ENCODE measurements at places on chromosomes 4 and X.

DNA sequence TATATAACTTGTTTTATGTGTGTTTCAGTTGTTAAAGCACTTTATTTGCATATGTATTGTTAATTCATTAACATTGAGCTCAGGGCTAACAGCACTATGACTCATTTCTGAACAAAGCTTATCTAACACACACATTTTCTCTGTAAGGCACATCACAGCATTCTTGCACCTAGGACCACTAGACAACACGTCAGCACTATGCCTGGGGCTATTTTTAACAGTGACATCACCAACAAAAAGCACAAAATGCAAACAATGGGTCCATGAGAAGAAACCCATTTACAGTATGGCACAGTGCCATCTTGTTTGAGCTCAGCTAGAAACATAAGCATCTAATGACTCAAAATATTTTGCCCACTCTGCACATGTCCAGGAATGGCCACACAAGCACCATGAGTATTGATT, 124.4 kb downstream of the RELL1 start:
- DNase-seq = no peak

DNA sequence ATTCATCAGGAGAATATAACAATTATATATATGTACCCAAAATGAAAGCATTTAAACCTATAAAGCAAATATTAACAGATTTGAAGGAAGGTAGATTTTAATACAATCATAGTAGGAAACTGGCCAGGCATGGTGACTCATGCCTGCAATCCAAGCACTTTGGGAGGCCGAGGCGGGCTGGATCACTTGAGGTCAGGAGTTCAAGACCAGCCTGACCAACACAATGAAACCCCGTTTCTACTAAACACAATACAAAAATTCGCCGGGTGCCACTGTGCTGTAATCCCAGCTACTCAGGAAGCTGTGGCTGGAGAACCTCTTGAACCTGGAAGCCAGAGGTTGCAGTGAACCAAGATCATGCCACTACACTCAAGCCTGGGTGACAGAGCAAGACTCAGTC, 118.3 kb downstream of the KCNIP4 start:
- DNase-seq = no peak

DNA sequence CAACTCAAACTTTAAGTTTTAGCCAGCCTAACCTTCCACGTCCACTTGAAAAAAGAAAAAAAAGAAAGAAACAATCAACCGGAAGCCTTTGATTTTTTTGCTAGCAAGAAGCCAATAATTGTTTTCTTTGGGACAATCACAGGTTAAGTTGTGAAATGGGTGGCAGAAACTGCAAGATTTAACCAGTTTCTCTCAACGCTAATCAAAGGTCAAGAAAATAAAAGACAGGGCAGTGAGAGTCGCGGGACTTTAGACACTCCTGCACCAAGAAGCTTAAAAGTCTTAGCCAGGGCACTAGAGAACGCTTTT, 1.0 kb downstream of the ACSL1 start:
- DNase-seq = no peak

DNA sequence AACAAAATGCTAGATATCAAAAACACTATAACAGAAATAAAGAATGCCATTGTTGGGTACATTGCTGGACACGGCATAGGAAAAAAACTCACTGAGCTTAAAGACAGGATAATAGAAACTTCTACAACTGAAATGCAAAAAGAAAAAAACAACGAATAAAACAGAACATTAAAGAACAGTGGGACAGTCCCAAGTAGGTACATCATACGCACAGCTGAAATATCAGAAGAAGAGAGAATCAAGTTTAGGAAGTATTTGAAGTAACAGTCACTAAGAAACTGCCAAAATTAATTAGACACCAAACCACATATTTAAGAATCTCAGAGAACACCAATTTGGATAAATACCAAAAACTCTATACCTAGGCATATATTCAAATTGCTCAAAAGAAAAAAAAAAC, 19.2 kb downstream of the RAB28 start:
- no peak for DNase-seq

- DNase-seq = no peak
Observed at GRCh38 chrX:137847376-137847775, 281.4 kb downstream of the ZIC3 start.

GRCh38 chrX:45696736-45697135, 496.1 kb upstream of the DIPK2B start:
- DNase-seq = no peak

- DNase-seq = no peak
Observed at GRCh38 chr4:102362922-102363432, 17.7 kb upstream of the SLC39A8 start.

DNA sequence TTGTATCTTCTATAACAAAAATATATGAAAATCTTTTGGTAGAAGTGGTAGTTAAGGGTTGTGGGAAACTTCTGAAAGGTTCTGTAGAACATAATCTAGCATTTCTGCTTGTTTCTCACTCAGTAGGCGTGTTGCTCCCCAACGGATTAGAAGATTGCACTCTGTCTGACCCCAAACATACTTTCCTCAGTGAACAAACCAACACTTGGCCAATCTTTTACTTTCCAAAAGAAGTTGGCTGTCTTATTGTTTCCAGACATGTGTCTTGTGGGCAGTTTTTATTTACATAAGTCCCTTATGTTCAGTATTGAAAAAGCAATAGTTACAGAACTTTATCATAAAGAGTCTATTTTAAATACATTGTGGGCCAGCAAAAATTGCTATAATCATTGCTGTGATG, 312.8 kb upstream of the EPHA5 start:
- DNase-seq = no peak

GRCh38 chrX:1894740-1895139, 279.9 kb downstream of the ASMT start:
- DNase-seq = no peak

GRCh38 chr4:86660401-86660800, 66.3 kb downstream of the PTPN13 start:
- DNase-seq = no peak

- no peak for DNase-seq
Observed at GRCh38 chrX:12946406-12946805, 28.5 kb upstream of the TMSB4X start.

DNA sequence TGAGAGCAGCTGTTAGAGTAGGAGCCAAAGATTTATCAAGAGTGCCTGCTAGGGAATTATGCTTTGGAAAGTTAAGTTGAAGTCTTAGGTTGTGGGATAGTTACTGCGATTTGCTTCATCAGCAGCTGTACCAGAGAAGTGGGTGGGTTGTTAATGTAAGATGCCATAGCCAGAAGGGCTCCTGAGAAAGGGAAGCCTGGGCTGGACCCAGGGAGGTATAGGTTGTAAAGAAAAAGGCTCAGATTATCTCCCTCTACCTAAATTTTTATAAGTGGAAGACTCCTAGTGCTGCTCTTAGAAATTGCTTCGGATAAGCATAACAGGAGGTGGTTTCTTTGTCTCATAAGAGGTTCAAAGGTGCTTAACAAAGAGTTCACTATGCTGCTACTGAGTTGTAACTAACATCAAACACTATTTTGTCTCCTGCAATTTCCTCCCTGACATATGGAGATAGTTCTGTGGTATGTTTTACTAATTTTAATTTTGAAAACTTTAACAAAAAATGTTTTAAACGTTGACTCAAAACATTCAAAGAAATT, 356.9 kb downstream of the DTHD1 start:
- DNase-seq = no peak

- no peak for DNase-seq
Observed at GRCh38 chr4:165678236-165678935, 194.7 kb upstream of the TLL1 start.

DNA sequence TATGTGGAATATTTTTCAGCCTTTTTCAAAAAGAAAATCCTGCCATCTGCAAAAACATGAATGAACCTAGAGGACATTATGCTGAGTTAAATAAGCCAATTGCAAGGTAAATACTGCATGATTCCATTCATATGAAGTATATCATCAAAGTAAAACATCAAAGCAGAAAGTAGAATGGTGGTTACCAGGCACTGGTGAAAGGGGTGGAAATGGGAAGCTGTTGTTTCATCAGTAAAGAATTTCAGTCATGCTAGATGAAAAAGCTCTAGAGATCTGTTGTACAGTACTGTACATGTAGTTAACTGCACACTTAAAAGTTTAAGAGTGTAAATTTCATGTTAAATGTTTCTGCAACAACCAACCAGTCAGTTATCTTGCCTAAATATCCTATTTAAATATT, 196.8 kb upstream of the ADGRL3 start:
- no peak for DNase-seq

GRCh38 chr4:101155368-101155767, 192.0 kb downstream of the PPP3CA start:
- DNase-seq = no peak
